Stimulated activated CD8-positive, alpha-beta memory T cell treated with anti-CD3 and anti-CD28 coated beads, Interleukin-4, amount 100 ng/mL, for 1 hour (primary cell): ENCODE measurements at places on chromosomes 1 and 21.

DNA sequence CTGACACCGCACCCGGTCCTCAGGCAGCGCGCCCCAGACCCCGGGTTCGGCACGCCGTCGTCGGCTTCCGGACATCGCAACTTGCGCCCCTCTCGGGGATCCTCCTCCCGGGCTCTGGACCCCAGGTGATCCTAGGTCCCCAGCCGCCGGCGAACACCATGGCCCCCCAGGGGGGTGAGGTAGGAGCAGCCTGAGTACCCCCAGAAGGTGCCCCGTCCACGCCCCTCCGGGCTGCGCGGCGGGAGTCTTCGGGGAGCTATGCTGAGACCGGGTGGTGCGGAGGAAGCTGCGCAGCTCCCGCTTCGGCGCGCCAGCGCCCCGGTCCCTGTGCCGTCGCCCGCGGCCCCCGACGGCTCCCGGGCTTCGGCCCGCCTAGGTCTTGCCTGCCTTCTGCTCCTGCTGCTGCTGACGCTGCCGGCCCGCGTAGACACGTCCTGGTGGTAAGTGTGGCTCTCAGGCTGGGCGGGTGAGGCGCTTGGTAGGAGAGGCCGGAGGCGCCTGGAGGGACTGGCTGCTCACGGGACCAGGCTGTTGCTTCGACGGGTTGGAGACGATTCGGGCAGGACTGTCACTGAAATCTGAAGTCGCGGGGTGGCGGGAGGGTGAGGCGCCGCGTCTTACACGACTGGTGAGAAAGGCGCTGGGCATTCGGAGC lies 367 bp downstream of the WNT2B start:
- no peak for DNase-seq

GRCh38 chr1:209791920-209792319 lies 7.6 kb upstream of the C1orf74 start:
- no peak for DNase-seq

DNA sequence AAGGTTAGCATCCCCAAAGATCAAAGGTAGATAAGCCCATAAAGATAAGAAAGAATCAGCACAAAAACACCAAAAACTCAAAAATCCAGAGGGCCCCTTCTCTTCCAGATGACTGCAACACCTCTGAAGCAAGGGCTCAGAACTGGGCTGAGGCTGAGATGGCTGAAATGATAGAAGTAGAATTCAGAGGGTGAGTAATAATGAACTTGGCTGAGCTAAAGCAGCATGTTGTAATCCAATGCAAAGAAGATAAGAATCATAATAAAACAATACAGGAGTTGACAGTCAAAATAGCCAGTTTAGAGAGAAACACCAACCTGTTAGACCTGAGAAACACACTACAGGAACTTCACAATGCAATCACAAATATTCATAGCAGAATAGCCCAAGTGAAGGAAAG lies 406.9 kb upstream of the CXADR start:
- DNase-seq, result no peak

- no peak for DNase-seq
Measured at GRCh38 chr21:33244082-33244778, 14.5 kb downstream of the IFNAR2 start.

- no peak for DNase-seq
Measured at GRCh38 chr1:59703918-59704378, 110.8 kb upstream of the HOOK1 start.

- no peak for DNase-seq
Measured at GRCh38 chr21:27164208-27165177, 197.6 kb upstream of the ADAMTS5 start.

DNA sequence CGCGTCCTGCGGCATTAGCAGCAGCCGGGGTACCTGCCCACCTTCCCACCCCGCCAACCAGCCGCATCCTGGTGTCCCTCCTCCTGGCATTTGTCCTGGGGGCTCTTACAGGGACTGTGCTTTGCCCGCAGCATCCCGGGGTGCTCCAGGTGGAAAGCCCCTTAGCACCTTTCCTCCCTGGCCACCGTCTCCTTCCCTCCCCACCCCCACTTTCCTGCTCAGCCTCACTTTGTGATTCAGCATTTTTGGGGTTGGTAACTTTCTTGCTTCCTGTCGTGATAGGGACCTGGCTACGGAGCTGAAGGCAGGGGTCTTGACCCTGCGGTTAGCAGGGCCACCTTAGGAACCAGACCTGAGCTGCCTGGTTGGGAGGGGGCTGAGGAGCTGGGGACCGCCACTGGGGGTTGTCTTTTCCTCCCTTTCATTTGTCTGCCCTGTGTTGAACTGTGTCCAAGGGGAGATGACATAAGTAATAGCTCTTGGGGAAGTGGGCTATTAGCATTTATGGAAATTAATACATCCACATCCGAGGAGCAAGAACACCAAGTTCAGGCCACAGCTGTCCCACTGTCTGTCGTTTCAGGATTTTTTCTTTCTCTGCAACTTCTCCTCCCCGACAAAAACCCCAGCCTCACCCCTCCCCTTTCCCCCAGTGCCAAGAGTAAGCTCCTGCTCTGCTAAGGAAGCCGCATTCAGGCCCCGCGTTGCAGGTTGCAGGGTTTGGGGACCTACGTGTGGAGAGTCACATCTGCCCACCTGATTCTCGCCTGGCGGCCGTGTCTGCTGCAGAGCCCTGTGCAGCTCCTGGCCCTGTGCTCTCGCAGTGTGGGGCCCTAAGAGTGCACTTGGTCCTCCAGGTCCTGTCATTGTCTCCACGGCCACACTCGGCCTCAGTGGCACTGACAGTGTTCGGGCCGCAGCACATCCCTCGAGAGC lies 1.6 kb upstream of the NPHP4 start:
- DNase-seq, result no peak

GRCh38 chr1:24709791-24710441 lies 35.3 kb upstream of the CLIC4 start:
- no peak for DNase-seq

- no peak for DNase-seq
Measured at GRCh38 chr1:225865514-225865913, 16.7 kb downstream of the TMEM63A start.

- DNase-seq, result peak; percentile 43
Measured at GRCh38 chr1:156052862-156053767, 483 bp downstream of the UBQLN4 start.

GRCh38 chr1:235759336-235759735 lies 107.4 kb downstream of the LYST start:
- no peak for DNase-seq

- DNase-seq, result no peak
Measured at GRCh38 chr1:205930799-205931281, 12.4 kb downstream of the SLC26A9 start.

DNA sequence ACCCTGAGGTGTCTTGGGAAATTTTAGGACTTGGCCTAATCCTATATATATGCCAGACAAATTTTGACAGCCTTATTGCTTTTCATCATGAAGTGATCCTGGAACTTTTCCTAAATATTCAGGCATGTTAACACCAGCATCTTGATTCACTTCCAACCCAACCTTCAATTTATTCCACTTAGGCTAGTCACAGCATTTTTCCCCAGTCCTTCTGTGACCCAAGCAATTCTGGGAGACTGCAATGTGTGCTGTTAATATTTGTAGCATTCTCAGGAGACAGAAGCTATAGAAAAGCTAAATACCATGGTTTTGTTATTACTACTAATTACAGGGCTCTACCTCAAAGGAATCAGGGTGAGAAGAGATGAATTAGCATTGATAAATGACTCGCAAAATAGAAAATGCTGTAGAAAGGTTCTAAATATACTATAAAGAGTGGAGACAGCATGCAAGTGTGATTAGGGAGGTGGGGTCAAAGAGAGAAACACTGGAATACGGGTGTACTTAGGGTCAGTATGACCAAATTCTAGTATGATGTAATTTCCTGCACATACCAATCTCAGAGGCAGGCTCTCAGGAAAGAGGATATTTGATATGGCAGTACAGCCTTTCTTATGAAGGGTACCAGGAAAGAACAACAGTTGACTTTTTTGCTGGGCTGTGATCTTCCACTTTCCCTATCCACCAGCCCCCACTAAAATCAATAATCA lies 29.1 kb downstream of the PRRX1 start:
- DNase-seq, result no peak

DNA sequence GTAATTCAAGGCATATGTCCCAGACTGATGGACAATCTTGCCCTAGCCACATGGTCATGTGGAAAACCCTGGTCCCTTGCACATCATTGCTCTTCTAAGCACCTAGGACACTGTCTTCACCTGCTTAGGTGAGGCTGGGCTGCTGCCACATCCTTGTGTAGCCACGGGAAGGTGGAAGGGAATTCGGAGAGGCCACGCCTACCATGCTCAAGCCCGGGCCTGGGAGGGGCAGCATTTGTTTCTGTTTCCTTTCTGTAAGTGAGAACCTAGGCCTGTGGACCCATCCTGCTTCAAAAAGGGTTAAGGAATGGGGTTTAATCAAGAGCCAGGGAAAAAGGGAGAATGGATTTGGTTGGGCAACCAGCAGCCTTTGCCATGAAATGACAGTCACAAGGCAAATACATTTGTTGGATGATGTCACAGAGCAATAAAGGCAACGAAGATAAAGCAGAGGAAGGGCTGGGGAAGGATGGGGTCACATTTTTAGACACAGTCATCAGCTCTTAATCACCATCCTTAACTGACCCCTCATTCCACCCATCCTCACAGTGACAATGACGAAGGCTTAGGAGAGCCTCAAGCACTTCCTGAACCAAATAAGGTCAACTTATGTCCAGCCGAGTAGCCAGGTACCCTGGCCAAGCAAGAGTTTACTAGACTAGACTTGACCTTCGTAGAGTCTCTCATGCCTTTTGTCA lies 10.1 kb upstream of the LRRC38 start:
- no peak for DNase-seq

- no peak for DNase-seq
Measured at GRCh38 chr1:29415156-29415830, 179.0 kb downstream of the PTPRU start.

DNA sequence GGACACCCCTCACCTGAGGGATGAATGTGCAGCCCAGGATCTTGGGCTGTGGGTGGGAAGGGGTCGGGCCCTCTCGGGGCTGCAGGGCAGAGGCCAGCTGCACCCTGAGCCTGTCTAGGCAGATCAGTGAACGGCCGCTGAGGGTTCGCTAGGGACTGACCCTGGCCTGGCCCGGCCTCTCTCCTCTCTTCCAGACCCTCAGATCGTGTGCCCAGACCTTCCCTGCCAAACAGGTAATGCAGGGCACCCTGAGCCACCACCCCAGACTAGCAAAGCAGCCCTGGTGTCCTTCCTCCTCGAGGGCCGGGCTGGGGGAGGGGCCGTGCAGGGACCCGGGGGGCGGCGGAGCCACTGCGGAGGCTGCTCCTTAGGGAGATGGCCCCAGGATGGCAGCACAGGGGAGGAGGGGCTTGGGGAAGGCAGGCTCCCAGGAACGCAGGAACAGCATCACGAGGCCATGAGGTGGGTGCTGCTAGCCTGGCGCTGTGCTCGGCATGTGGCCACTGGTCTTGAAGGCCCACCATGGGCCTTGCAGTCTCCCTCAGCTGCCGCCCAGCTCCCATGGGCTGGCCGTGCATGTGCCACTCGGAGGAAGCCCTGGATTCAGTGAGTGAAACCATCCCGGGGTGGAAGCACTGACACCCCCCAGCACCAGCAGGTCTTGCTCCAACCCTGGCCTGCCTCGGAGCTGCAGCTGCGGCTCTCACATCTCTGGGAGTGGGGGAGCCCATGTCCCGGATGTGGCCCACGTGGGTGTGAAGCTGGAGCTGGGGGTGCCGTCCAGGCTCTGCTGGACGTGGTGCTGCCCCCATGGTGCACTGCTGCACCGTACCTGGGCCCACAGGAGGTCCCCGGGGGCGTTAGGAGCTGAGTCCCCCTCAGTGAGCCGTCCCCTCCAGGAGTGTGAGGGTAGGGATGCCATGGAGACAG lies 28.7 kb downstream of the COL6A2 start:
- no peak for DNase-seq

- DNase-seq, result no peak
Measured at GRCh38 chr1:114033961-114034360, 54.7 kb downstream of the OLFML3 start.

DNA sequence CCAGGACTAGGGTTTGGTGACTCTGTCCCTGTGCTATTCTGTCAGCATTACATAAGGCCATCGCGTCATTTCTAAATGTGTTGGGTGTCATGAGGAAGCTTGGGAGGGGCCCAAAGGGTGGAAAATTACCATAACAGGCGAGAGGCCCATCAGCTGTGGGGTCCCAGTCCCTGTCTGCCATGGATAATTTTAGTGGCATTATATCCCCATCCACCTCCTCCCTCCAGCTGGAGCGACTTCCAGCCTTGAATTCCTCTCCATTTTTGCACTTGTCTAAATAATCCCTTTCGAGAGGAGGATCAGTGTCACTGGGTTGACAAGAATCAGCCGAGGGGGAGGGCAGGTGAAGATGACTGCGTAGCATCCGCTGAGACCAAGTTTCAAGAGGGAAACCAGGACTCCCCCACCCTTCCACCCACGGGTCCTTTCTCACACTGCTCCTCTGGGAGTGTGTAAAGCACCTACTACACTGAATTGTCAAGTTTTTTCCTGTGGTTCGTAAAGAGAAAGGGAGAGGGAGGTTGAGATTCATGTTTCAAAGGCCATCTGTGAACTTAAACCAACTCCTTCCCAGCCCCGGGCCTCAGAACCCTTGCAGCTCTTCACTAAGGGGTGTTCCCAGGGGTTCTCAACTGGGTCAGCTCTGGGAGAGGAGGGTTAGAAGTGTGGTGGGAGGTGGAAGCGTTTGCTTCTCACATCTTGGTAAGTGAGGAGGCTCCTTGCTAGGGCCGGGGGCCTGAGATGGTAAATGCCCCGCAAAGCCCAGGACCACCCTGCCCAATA lies 29.2 kb downstream of the VASH2 start:
- DNase-seq, result no peak

GRCh38 chr1:226697151-226697928 lies 41.7 kb downstream of the ITPKB start:
- no peak for DNase-seq

DNA sequence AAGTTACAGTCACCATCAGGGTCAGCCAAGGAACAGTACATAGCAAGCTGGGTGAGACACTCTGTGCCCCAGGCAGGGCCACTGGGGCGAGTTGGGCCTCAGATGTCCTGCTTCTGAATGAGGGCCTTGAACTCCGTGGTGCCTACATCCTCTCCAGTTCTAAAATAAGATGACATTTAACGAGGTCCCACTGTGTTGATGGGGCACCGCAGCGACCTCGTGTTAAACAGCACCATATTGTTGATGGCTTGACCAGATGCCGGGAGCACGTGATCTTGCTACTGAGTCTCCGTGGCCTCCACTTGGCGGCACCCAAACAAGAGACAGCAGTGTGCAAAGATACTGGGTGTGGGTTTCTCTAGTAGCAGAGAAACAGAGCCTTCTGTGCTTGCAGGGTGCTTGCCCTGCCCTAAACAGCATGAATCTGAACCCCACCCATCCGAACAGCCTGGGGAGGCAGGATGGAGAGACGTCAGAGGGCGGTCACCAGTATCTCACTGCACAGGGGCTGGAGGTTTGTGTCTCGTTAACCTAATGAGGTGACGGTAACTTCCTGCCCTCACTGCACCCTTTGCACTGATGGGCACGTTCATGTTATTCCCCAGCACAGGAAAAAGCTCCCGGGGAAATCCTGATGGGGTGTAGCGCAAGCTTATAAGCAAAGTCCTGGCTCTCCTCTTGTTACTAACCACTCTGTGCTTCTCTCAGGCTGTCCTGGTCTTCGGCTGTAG lies 324.4 kb downstream of the AJAP1 start:
- DNase-seq, result no peak

GRCh38 chr1:115694805-115695204 lies 53.0 kb downstream of the VANGL1 start:
- DNase-seq, result no peak

GRCh38 chr1:69377507-69377906 lies 190.2 kb upstream of the LRRC7 start:
- DNase-seq, result no peak

- no peak for DNase-seq
Measured at GRCh38 chr1:156200044-156200443, 6.1 kb downstream of the SLC25A44 start.

- no peak for DNase-seq
Measured at GRCh38 chr1:17673329-17674072, 81.6 kb upstream of the ACTL8 start.

- peak; percentile 32 for DNase-seq
Measured at GRCh38 chr1:1212780-1213344, 1.1 kb downstream of the TNFRSF4 start.
